IPS DF 19.7 (cell line): ENCODE measurements at places on chromosomes 1 and 21.

DNA sequence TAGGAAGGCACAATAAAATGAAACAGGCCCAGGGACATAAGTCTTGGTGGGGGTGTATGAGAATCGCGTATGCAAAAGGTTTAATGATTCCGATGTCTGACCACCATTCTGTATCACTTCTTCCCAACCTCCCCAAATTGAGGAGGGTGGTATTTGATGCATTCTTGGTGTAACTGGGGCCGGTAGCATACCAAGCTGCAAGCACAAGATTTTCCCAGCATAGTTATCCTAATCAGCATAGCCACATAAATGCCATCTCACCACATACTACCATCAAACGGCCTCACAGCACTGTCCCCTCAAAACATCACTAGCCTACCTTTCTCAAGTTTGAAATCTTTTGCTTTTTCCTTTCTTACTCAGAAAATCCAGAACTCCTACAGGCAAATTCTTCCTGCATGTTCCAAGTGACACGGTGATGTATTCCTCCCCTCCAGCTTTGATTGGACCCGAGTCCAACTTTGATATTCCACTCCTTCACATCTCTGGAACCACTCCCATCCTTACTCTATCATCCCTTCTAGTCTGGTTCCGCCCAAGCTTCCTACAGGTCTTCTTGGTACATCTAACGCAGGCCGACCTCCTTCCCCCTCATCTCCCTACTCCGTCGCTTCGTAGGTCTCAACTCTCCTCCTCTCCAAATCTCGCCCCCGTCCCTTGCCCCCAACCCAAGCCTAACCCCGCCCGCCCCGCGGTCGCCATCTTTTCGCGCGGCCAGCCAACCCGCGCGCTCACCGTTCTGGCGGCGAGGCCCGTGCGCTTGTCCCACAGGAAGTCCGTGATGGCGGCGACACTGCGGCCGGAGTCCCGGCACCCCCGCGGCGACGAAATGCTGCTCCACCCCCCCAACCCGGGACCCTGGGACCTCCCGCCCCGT lies 600 bp downstream of the CLK2 start:
- no peak for DNase-seq

DNA sequence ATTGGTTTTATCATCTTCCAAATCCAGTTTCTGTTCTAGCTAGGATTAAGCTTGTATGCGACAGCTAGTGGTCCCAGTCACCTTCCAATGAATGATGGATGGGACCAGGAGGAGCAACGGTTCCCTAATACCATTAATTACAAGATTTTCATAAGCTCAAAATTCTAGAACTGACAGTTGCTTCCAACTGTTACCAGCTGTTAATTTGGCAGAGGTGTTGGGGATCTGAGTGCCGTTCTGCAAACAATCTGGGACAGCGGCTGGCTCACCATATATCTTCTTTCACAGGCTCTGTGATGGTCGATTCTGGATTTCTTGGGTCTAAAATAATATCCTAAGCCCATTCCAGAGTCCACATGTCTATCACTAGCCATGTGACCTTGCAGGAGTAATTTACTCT lies 34.5 kb upstream of the RALGPS2 start:
- DNase-seq: no peak

DNA sequence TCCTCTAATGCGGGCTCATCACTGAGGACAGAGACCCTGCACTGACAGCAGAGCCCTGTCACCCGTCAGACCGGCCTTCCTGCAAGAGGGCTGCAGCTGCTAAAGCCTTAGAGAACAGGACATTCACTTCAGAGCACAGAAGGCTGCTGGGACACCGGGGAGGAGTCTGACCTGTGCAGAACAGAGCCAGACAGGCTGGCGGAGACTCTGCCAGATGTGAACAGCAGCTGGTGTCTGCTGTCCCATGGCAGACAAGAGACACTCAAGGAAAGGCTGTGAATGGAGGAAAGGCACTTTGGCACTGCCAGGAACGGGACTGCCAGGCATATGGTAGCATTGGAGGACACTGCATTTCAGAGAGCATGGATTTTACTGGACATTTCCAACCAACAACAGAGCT lies 21.4 kb downstream of the MRAP start:
- no peak for DNase-seq

DNA sequence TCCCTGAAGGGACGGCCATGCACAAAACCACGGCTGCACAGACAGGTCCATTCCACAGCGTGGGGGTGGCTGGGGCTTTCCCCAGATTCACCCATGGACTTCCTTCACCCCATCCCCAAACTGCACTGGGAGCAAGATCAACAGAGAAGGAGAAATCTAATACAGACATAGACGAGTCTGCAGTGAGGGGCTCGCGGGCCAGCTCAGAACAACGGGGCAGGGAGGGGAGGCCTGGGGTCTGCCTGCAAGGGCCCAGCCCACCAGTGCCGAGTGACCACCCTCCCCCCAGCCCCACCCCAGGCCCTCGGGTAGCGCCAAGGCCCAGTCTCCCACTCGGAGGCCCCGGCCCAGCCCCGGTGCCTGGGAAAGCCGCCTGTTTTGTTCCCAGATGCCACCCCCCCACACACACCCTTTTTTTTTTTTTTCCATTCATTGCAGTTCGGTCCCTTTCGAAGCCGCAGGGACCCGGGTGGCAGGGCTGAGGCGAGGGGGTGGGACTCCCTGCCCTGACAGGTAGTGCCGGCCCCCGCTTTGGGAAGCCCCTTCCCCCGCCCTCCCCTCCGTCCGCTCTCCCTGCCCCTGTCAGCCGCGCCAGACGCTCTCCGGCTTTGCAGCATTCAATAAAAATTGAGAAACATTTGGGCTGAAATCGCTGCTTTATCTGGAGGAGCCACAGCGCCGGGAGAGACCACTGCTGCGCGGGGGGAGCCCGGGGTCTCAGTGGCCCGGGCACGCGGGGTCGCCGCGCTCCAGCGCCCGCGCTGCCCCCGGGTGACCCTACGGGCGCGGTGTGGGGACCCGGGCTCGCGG lies 543 bp upstream of the EPHB2 start:
- no peak for DNase-seq

- DNase-seq: no peak
These were observed 2.8 kb upstream of the SPSB1 start for GRCh38 chr1:9289711-9290485.
